NCI-H2029 (cell line): ENCODE measurements at places on chromosomes 1 and 21.

DNA sequence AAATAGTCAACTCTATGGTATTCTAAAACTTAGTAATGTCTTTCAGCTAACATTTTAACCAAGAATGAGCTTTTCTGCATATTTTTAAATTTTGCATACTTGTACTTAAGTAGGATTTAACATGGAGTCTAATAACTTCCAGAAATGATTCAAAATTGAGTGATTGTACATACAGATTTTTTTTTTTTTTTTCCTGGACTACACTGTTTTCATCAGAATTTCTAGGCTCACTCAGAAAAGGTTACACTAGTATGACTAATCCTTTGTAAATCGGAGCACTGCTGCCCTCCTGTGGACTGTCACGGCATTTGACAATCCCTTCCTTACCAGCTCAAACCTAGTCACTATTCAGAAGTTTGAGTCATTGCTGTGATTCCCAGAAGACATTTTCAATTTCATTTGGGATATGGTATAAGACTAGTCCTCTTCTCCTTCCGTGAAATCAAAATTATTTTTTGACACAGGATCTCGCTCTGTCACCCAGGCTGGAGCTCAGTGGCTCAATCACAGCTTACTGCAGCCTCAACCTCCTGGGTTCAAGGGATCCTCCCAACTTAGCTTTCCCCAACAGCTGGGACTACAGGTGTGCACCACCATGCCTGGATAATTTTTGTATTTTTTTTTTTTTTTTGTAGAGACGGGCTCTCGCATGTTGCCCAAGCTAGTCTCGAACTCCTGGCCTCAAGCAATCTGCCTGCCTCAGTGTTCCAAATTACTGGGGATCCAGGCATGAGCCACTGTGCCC lies 45.5 kb downstream of the CD46 start:
- peak; percentile 18 for DNase-seq

GRCh38 chr21:29233611-29234540 lies 64.8 kb upstream of the BACH1 start:
- no peak for DNase-seq

DNA sequence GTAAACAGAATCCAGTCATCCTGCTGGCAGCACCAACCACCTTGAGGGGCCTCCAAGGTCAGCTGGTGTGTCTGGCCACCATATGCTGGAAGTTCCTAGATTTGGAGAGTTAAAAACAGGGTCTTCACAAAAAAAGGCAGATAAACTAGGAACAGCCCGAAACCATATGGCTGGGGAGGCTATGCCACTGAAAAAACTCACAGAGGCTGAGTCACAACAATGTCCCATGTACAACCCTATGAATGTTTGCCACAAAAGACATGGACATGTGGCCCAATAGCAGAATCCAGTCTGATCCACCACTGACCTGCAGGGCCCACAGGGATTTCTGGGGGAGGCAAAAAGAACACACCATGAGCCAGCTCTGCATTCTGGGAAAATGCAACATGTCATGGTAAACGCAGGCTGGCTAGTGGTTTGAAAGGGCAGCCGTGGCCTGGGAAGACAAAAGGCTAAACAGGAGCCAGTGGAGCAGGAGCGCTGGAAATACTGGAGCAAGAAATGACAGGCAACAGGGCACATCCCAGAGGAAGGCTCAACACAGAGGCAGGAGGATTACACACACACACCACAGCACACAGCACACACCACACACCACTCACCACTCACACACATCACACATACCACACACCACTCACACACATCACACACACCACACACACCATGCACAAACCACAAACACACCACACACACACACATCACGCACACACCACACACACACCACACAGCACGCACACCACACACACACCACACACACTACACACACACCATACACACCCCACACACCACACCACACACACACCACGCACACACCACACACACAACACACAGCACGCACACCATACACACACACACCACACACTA lies 55.4 kb downstream of the HSF2BP start:
- DNase-seq, result no peak

DNA sequence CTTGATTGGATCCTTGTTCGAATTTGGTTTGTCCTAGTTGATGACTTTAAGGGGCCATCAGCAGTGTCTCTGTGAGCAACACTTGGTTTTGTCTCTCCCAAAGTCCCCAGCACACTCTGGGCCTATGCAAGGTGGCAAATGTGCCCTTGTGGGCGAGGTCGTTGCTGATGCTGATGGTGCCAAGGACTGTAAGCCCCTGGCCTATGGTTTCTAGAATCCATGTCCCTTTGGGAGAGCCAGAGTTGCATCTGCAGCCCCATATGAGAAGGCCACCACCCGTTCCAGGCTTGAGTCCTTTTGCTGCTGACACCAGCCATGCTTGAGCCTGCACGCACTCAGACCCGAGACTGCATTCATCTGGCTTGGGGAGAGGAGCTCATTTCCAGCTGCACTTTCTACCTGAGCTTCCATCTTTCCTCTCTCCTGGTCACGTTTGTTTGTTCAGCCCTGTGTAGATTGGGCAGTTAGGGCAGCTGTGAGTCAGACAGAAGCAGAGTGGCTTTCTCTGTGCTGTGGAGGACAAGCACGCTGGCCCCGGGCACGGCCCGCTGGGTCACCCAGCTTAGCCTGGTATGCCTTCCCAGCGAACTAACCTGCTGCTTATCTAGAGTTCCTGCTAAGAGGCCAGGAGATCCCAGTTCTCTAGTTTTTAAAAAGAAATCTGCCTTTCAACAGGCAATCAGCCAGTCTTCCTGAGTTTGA lies 52.1 kb upstream of the CSF3R start:
- peak; percentile 61 for DNase-seq

DNA sequence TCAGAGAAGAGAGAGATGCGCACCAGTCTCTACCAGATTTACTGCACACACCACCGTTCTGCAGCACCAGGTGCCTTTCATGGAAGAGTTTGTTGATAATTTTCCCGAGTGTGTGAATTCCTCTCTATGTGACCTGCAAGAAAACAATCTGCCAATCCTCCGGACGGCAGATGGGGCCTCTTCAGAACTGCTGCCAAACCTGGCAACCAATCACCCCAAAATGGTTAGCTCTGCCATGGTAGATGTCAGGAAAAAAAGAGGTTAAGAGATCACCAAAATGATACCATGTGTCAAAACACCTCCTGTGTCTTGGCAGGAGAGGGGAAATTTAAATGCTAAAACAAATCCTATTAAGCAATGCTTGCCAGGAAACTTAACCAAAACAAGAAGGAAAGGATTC lies 96.5 kb downstream of the DAB1 start:
- DNase-seq, result no peak

DNA sequence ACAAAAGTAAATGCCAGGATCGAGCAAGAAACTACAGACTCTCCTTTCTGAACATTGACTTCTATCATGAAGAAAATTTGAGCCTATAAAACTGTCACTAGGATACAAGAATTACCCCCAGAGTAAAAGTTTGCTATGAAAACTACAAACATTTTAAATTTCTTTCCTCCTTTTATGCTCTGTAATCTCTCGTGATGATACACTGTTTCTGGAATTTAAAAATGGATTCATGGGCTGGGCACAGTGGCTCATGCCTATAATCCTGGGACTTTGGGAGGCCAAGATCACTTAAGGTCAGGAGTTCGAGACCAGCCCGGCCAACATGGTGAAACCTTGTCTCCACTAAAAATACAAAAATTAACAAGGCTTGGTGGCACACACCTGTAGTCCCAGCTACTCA lies 181.3 kb downstream of the ZNF281 start:
- no peak for DNase-seq

GRCh38 chr1:6870086-6870485 lies 84.8 kb downstream of the CAMTA1 start:
- no peak for DNase-seq

DNA sequence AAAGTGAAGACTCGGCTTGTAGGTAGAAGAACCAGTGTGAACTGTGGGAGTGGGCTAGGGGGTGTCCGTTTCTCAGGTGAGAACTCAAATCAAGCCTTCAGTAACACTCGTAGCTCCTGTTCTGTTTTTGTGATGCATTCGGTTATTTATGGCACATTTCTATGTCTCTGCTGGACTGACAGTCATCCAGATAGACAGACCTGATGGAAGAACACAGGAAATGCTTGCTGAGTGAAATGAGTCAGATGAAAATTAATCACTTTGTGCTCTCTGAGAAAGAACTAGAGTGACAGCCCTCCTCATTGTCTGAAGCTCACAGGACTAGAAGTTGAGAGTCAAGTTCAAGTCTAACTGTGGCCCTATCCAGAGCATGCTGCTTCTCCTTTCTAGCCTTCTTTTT lies 360.1 kb upstream of the PLXNA2 start:
- DNase-seq, result no peak

DNA sequence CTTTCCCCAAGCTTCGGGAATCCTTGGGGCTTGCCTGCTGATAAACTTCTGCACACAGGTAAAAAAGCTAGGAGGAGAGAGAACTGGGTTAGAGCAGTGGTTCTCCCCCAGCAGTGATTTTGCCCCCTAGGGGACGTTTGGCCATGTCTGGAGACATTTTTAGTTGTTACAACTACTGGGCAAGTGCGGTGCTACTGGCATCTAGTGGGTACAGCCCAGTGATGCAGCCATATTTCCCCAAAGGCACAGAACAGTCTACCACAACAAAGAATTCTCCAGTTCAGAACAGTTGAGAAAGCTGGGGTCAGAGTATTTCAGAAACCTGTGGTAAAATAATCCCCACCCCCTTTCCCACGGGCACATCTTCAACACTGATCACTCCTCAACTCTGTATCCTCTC lies 41.3 kb downstream of the LRRC71 start:
- no peak for DNase-seq

- DNase-seq, result no peak
These were observed 31.3 kb upstream of the JUN start for GRCh38 chr1:58815069-58815685.

GRCh38 chr1:116760487-116760886 lies 6.3 kb downstream of the CD2 start:
- no peak for DNase-seq

DNA sequence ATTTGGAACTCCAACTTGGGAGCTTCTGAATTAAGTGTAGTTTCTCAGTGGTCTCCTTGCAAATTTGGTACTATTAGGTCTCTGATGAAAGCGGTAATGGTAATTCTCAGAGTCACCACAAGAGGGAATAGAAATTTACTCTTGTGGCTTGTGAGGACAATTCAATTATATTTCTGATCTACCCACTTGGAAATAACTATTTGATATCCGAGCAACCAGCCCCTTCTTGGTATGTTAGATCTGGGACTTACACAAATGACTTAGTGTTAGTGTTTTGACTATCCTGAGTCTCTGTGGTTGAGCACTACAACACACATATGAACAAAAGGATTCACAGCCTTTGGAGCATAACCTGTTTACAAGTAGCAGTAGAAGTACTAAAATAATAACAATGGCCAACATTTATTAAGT lies 68.1 kb downstream of the RPS6KA1 start:
- DNase-seq, result peak; percentile 25

DNA sequence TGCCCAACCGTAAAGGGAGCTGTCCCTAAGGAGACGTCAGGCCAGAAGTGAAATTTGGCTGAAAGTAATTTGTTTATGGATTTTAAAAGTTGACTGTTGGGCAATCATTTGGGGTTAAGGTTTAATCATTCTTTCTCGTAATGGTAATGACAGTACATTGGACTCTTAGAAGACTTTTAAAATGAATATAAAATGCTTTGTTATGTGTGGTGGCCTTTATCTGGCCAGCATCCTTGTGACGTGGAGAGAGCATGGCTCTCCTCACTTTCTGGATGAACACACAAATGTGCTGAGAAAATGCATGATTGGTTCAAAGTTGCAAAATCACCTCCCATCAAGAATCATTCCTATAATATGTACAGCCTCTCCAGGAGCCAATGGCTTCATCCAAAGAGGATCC lies 160.2 kb downstream of the DHRS3 start:
- DNase-seq, result no peak

DNA sequence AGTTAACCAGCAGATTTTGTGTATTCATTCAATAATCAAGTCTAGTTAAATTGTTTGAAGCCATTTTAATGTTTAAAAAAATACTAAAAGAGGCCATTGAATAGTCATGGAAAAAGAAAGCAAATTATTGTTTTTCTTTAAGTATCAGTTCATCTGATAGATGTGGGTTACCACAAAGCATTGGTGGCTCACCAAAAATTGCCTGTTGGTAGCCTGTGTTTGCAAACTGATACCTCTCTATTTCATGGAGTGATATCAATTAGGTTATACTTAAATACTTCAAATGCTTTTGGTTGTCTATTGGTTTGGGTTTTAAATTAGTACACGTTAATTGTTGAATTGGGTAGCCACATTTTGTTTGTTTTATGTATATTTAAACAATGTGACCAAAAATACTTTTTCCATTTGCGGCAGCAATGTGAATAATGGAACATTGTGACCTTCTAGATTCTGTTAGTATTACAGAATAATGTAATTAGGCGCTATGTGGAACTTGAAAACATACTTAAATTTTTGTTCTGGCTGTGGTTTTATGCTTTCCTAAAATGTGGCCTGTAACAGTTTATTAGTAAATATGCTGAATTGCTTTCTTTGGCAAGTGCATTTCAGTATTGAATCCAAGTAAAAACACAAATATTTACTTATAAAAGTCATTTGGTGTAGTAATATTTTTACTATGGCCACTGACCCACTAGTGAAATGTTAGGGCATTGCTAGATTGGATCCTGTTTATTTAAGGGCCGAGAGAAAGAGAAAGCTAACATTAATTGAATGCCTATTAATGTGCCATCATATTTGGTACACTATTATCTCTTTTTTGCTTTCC lies 37.1 kb upstream of the NBL1 start:
- no peak for DNase-seq

- DNase-seq, result no peak
These were observed 4.7 kb downstream of the BTBD19 start for GRCh38 chr1:44812822-44813543.

DNA sequence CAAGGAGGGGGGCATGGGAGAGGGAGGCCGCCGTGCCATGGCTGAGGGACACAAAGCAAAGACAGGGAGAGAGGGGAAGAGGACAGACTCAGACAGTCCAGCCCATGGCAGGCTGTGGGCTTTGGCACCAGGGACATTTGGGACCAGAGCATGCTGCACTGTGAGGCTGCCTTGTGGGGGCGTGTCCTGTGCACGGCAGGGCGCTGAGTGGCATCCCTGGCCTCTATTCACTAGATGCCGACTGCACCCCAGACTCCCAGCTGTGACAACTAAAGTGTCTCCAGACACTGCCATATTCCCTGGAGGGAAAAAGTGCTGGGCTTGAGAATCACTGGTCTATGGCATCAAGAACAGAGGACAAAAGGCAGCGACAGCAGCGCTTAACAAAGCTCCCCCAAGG lies 18.6 kb upstream of the PRDM15 start:
- no peak for DNase-seq

- DNase-seq, result no peak
These were observed 670 bp upstream of the PARK7 start for GRCh38 chr1:7960867-7961215.

DNA sequence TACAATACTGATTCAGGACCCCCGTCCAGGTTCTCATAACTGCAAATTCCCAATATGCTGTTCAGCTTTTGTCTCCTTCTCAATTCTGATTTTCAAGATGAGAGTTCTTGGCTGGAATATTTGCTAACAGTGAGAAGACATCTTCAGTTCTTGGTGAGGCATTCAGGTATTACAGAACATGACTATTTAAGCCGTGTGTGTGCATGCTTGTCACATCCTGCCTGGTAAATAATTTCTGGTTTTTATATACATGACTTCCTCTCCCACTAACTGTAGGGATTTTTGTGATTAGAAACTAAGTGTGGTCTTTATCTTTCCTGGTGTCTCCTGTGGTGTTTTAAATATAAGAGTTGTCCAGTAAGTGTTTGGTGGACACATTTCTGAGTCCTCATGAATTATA lies 10.2 kb upstream of the SLC19A2 start:
- no peak for DNase-seq

- DNase-seq, result no peak
These were observed 358.9 kb downstream of the RPS6KC1 start for GRCh38 chr1:213409971-213410370.
